ENCODE measurements at places on chromosomes 11 and 22.

DNA sequence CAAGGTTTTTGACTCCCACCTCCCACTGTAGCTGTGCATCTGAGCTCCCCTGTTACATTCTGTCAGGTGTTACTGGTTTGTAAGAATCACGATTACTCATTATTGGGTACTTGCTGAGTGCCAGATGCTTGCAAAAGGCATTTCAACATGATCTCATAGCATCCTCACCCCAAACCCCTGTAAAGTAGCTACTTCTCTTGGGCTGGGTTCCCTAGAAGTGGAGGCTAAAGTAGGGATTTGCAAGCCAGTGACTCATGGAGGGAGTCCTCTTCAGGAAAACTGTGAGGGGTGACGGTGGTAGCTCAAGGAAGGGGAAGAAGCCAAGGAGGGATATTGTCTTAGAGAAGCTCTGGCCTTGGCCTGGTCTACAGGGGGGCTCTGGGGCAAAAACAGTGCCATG is 78.6 kb downstream of the TIMP3 start:
- DNase-seq: no peak

DNA sequence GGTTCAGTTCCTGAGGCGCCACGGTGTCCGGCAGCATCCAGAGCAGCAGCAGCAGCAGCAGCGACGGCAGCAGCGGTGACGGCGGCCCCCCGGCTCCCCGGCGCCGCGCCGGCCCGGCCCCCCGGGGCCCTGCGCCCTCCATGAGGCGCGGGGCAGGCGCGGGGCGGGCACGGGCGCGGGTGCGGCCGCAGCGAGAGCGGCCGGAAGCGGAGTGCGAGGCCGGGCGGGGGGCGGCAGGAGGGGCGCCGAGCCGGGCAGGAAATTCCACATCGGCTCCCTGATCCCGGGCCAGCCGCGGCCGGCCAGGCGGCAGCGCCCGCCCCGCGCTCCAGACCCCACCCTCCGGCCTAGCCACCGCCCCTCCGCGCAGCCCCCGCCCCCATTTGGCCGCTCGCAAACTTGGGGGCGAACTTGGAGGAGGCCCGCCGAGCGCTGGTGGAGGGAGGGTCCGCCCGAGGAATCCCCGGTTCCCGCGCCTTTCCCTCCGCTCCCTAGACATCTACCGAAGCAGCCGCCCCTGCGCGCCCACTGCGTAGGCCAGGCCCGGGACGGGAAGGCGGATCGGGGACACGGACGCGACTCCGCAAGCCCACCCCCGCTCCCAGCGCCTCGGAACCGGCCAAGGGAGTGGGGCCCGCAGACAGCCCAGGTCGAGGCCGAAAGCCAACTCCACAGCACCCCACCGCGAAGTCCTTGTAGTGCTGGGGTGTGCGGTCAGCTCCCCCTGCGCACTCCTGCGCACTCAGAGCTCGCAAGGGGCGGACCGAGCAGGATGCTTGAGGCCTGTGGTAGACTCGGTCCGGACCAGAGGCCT is at the start of gene SCARF2:
TSS of gene SCARF2 (minus strand) at position 213 of the 814 bp plus-strand sequence. CDS start at position 142, 71 bp downstream.
- DNase-seq: peak; percentile 31

DNA sequence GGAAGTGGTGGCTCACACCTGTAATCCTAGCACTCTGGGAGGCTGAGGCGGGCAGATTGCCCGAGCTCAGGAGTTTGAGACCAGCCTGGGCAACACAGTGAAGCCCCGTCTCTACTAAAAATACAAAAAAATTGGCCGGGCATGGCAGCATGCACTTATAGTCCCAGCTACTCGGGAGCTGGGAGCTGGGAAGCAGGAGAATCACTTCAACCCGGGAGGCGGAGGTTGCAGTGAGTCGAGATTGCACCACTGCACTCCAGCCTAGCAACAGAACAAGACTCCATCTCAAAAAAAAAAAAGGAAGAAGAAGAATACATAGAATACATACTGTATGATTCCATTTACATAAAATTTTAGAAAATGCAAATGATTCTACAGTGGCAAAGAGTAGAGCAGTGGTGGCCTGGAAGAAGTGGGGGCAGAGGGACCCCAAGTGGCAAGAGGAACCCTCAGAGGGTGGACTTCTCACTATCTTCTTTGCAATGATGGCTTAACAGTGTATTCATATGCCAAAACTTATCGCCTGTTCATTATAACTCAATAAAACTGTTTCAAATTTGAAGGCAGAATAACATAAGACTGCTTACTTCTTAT is 22.0 kb downstream of the PACSIN2 start:
- DNase-seq: no peak

- no peak for DNase-seq
Measured at GRCh38 chr22:36208162-36208765, 6.7 kb upstream of the APOL4 start.

- no peak for DNase-seq
Measured at GRCh38 chr11:16815047-16815767, 76.8 kb downstream of the C11orf58 start.

DNA sequence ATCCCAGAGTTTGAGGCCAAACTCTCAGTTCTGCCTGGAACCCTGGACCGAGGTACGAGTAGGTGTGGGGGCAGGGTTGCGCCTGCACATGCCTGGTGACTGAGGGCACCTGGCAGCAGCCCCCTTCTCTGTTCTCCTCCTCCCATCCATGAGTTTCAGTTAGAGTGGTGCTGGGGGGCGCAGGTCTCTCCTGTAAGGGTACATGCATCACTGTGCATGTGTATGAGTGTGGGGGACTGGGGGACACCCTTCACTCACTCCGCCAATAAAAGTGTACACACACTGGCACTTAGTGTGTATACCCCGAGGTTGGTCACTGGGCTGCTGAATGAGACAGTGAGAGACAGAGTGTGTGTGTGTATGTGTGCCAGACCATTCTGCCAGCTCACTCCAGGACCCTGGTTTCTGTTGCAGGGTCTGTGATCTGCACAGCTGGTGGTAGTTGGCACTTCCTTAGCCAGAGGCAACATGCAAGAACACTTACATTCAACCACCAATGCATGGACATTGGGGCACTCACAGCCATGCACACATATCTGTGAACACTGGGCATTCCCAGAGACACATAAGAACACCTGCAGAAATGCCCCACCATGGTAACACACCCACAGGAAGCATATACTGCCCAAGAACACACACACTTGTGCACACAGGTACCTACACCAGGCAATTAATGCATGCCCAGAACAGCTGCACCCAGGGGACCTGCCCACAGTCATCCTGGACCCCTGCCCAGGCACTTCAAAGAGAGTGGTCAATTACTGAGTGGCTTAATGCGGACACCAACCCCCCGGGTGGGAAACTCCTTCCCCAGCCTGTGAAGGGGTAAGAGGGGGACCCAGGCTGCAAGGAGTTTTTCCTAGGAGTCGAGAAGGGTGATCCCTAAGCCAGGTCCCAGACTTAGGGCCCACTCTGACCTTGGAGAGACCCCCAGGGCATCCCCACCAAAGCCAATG is 1.2 kb upstream of the NRXN2 start:
- DNase-seq: no peak

GRCh38 chr11:134497586-134497985 is 85.5 kb upstream of the B3GAT1 start:
- no peak for DNase-seq

DNA sequence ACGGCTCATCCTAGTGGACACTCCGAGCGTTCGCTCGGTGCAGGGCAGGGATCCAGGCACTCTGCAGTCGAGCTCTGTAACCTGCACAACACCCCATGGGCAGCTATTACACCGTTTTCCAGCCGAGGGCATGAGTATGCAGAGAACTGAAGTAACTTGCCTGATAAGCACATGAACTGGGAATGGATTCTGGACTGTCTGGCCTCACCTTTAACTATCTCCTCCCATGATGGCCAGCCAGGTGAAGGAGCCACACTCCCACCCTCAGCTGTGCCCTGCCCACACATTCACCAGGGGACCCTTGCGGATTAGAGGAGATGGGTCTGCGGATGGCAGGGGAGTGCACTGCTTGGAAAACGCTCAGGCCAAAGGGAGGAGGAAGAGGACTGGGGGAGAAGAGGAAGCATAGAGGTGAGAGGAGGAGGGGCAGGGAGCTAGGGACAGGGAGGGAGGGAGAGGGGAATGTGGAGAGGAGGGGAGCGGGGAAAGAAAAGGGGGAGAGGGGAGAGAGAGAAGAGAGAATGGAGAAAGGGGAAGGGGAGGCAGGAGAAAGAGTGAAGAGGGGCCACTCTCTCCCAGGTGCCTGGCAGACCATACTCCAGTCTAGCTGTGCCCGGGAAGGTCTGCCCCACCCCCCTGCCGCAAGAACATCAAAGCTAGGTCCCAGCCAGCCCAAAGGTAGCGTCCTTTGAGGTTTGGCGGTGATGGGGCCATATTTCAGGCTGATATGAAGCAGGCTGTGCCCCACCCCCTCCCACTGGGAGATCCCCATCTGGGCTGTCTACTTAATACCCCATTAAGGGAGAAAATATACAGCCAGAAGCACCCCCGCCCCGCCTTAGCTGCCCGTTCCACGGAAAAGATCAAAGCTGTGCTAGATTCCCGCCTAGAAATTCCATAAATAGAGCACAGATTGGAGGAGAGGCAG is 33.2 kb upstream of the TCF20 start:
- DNase-seq: no peak

GRCh38 chr11:17812865-17813187 is 78.2 kb downstream of the KCNC1 start:
- DNase-seq: no peak

DNA sequence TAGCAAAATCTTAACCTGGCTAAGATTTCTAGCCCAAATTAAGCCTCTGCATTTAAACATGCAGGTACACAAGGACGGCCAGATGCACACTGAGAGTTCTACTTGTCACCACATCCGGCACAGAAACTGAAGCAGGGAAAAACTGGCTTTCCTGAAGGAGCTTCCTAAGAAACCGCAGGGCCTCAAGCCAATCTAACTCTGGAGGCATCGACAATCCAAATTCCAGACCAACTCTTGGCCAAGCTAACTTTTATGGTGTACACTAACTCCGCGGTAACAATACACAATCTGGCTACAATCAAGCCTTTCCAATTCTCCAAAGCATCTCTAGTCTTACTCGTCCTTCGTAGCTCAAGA is 1.2 kb downstream of the MSANTD2 start:
- no peak for DNase-seq

DNA sequence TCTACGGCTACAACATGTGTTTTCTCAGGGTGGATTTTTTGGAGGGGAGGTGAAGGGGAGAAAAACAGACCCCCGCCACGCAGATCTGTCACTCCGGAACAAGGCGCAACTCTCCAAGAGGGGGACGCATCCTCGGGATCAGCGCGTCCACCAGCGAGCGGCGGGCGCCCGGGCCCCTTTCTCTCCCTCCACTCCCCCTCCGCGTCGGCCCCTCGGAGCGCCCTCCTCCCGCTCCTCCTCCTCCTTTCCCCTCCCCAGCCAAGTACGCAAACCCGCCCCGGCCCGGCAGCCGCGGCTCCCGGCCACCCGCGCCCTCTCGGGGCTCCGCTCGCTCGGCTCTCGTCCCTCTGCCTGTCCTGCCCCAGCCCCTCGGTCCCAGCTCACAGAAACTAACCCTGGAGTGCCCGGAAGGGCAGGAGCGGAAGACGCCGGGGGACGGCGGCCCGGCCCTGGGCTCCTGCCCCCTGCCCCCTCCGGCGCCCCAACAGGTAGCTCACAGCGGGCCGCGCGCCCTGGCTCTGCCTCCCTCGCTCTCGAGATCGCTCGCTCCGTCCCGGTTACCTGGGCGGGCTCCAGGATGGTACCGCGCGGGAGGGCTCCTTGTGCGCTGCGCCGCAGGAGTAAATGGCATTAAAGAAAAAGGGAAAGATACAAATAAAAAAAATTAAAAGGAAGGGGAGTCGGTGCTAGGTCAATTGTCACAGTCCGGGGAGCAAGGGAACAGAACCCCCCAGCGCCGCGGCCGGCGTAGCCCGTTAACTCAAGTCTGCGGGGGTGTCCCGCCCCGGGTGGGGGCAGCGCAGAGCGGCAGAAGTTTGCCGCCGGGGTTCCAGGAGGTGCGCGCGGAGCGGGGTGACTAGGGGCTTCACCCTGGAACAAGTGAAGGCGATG is 131.4 kb upstream of the C11orf58 start:
- DNase-seq: no peak

DNA sequence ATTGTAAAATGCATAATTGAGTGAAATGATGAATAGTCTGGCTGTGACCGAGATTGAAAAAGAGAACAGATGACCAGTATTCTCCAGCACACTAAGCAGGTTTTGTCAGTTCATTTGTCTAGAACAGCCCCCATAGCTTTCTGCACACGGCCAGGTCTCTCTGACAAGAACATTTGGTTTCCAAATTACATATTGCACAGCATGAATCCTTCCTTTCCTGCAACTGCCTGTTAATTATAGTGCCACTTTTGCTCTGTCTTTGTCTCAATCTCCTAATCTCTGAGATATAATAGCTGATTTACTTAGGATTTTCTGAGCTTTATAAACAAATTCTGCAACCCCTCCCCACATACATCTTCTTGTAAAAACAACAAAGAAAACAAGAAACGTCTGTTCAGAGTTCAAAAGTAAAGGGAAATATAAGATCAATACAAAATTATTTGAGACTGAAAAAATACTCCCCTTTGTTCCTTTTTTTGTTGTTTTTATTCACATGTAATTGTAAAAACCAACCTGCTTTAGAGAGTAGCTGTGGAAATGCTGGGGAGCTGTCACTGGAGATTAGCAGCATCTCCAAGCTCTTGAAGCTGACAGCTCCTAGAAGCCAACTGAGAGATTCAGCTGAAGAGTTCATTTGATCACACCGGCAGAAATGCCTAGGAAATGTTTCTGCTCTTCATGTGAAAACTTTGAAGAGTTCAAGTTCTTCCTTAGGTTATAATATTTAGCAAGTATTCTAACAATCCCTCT is 998.1 kb downstream of the DLG2 start:
- no peak for DNase-seq

DNA sequence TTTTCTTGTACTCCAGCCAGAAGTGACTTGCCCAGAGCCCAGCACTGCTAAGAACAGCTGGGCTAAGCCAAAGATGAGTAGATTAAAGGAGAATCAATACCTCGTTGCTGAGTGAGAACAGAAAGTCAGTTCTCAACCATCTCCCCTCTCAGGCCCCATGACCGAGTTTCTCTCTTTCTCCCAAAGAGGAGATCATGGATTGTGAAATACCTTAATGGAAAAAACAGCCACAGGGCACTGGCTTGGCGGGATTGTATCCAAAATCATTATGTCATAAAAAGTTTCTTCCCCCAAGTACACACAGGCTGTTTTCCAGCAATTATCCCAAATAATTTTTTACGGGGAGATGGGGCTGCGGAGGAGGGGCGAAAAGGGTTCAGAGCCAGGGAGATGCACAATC is 111.8 kb upstream of the TMEM45B start:
- DNase-seq: no peak

GRCh38 chr22:49524362-49524761 is 303.3 kb downstream of the BRD1 start:
- DNase-seq: no peak

- no peak for DNase-seq
Measured at GRCh38 chr11:35083181-35083430, 55.9 kb upstream of the CD44 start.

All from fibroblast of the conjunctiva (primary cell).